ENCODE measurements at places on chromosomes 3 and 15. TPM values are rescaled to one million over a fixed set of nuclear protein-coding genes. Genes with fewer than 3 reads are reported as not detected.

The NUTM1 gene
- not detected for total RNA-seq

The DUOX2 gene
- 23.8 TPM for total RNA-seq

The GTPBP8 gene
- total RNA-seq, result 46.7 TPM

The SCN11A gene
- 0.40 TPM for total RNA-seq

GRCh38 chr3:155312781-155313180 is 19.3 kb upstream of the STRIT1 start:
- no peak for DNase-seq
- no peaks in the 10 kb centered on the region for H3K27me3 ChIP-seq
- no peak overlapping the region for H3K4me3 ChIP-seq
- no peaks in the 10 kb centered on the region for H3K4me1 ChIP-seq
- no peak overlapping the region for H3K27ac ChIP-seq

GRCh38 chr3:171464462-171464861 is 4.3 kb upstream of the TNIK start:
- DNase-seq, result no peak
- peaks cover 13% of the 10 kb centered on the region for H3K4me1 ChIP-seq
- H3K27me3 ChIP-seq, result no peaks in the 10 kb centered on the region
- no peak overlapping the region for H3K4me3 ChIP-seq

GRCh38 chr3:159924411-159924810 is 64.2 kb upstream of the IL12A start:
- no peak for DNase-seq
- H3K4me1 ChIP-seq, result no peaks in the 10 kb centered on the region
- no peak overlapping the region for H3K4me3 ChIP-seq
- H3K36me3 ChIP-seq, result no peaks in the 10 kb centered on the region

DNA sequence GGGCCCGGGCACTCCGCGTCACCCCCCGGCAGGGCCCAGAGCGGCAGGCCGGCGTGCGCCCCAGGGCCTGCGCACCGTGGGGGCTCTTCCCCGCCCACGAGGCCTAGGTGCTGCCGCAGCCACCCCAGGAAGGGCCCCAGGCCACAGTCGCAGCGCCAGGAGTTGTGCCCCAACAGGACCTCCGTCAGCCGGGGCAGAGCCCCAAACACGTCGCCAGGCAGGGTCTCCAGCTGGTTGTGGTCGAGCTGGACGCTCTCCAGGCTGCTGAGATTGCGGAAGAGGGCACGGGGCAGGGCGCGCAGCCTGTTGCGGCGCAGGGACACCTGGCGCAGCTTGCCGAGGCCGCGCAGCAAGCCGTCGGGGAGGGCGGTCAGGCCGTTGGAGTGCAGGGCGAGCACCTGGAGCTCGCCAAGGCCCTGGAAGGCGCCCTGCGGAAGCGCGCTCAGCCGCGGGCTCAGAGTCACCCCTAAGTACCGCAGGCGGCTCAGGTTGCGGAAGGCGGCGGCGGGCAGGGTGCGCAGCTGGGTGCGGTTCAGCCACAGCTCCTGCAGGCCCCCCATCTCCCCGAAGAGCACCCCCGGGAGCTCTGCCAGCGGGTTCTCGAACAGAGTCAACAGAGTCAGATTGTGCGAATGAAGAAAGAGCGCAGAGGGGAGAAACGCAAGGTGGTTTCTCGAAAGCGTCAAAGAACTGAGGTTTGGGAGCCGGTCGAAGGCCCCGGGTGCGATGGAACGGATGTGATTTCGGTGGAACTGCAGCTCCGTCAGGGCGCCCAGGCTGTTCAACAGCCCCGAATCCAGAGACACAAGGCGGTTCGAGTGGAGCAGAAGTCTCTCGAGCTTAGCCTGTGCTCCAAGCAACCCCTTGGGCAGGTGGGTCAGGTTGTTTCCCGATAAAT is 2.0 kb downstream of the GP5 start:
- no peak for DNase-seq
- H3K36me3 ChIP-seq, result no peaks in the 10 kb centered on the region
- no peaks in the 10 kb centered on the region for H3K4me1 ChIP-seq

DNA sequence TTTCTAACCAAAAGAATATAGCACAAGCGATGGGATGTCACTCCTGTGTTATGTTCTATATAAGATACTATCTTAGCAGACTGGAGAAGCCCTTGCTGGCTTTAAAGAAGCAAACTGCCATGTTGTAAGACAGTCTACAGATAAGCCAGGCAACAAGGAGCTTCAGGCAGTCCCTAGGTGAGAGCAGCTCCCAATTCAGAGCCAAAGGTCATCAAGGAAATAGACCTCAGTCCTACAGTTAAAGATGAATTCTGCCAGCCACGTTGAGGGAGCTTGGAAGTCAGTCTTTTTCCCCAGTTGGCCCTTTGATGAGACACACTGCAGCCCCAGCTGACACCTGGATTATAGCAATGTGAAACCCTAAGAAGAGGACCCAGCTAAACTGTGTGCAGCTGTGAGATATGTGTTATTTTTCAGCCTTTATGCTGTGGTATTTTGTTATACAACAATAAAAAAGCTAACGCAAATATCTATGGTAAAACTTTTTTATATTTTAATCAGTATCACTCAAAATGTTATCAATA is 102.5 kb upstream of the AKAP13 start:
- H3K4me1 ChIP-seq, result no peaks in the 10 kb centered on the region
- H3K4me3 ChIP-seq, result no peak overlapping the region
- H3K27me3 ChIP-seq, result no peaks in the 10 kb centered on the region
- no peak overlapping the region for H3K27ac ChIP-seq
- no peak for DNase-seq

The COMMD4 gene
- 55.1 TPM for total RNA-seq

The SAMD7 gene
- not detected for total RNA-seq

DNA sequence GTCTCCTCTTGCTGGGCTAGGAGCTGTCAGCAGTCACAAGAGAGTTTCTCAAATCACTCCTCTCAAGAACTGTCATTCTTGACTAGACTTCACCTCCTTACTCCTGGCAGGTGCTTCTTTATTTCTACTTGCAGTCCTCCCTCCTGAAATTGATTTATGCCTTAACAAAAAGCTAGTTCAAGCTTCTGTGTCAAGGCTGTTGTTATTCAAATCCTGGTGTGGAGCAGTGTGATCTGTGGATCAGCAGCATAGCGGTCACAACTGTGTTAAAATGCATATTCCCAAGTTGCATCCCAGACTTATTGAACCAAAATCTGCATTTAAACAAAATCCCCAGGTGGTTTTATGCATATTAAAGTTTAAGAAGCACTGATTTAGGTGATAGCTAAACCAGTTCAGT is 120.7 kb upstream of the MRPL3 start:
- DNase-seq, result no peak
- no peak overlapping the region for H3K4me3 ChIP-seq
- no peaks in the 10 kb centered on the region for H3K4me1 ChIP-seq
- no peaks in the 10 kb centered on the region for H3K27me3 ChIP-seq

GRCh38 chr3:16249336-16249735 is 15.4 kb downstream of the DPH3 start:
- H3K27me3 ChIP-seq, result no peaks in the 10 kb centered on the region
- H3K4me1 ChIP-seq, result peaks cover 17% of the 10 kb centered on the region
- H3K27ac ChIP-seq, result no peak overlapping the region
- H3K36me3 ChIP-seq, result no peaks in the 10 kb centered on the region
- no peak overlapping the region for H3K4me3 ChIP-seq
- no peak for DNase-seq

GRCh38 chr3:182824957-182825356 is 31.7 kb downstream of the ATP11B start:
- H3K4me1 ChIP-seq, result peaks cover 20% of the 10 kb centered on the region
- H3K36me3 ChIP-seq, result peaks cover 15% of the 10 kb centered on the region
- H3K27ac ChIP-seq, result no peak overlapping the region
- no peaks in the 10 kb centered on the region for H3K27me3 ChIP-seq
- no peak overlapping the region for H3K4me3 ChIP-seq

The CTSH gene
- 55.8 TPM for total RNA-seq
